ENCODE measurements at places on chromosomes 4 and X.
A peak's percentile ranks its signal among the peaks of the same experiment; 100 is the strongest.

GRCh38 chr4:17765514-17766286 is 15.7 kb downstream of the FAM184B start:
- no peak for DNase-seq

- no peak for DNase-seq
Observed at GRCh38 chrX:153635788-153636668, 11.0 kb upstream of the DUSP9 start.

- no peak for DNase-seq
Observed at GRCh38 chr4:879729-880077, 52.4 kb downstream of the GAK start.

GRCh38 chrX:109841257-109841656 is 108.2 kb upstream of the ACSL4 start:
- no peak for DNase-seq

DNA sequence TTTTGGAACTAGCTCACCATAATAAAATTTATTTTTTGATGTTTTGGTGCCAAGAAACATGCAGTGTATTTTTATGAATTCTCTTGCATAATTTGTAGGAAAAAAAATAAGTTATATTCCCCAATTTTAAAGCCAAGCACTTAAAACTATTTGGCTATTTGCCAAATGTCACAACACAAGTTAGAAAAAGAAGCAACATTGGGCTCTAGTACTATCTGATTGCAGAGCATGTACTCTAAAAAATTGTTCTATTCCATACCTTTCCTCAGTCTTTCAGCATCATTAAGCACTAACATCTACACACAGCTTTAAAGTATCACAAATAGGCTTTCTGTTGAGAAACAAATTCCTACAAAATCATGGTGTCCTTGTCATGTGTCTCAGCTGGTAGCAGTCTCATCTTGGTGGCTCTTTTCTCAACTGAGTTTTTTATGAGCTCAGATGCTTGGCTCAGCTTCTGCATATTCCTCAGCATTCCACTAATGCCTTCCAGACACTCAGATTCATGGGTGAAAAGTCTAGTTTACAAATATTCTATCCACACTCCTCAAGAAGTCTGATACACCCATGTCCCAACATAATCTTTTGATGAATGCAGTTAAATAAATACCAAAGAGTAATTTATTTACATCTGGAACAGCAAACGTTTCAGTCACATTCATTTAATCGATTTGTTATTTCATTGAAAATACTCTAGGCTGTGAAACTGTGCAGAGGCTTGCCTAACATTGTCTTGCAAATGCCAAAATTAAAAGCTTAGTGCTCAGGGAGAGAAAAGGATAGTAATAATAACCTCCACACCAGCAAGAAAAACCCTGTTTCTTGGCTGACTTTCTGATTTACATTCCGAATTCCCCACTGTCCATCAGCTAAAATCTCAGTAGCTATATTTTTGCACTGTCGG is 2209.9 kb downstream of the PCDH7 start:
- DNase-seq = no peak

DNA sequence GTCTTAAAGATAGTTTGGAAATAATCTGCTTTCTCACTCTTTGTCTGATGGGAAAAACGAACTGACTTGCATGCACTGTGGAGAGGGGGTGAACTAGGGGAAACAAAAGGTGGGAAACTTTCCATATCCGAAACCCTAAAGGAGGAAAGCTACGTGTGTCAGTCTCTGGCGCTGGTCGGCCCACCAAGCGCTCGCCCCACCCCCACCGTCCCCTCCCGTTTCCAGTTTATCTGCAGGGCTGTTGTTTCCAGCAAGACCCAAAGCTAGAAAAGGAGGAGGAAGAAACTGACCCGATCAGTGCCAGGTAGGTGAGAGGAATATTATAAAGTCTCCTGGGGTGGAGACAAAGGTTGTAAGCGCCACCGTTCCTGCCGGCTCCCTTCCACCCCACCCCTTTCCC is 552 bp downstream of the TCEAL9 start:
- no peak for DNase-seq

DNA sequence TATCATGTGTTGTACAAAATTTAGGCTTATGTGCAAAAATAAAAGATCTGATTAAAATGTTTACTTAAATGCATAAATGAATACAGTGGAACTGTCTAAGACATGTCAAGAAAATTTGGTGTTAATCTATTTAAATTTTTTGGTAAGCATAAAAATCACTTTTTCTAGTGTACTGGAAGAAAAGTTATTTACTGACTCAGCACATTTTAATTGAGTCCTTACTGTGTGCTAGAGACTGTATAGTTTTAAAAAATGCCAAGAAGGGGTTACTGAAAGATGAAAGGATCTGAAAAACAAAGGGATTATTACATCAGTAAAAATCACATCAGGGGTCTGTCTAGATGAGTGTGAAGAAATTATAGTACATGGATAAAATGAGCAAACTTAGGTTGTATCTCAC is 60.6 kb downstream of the RAPGEF2 start:
- DNase-seq = no peak

DNA sequence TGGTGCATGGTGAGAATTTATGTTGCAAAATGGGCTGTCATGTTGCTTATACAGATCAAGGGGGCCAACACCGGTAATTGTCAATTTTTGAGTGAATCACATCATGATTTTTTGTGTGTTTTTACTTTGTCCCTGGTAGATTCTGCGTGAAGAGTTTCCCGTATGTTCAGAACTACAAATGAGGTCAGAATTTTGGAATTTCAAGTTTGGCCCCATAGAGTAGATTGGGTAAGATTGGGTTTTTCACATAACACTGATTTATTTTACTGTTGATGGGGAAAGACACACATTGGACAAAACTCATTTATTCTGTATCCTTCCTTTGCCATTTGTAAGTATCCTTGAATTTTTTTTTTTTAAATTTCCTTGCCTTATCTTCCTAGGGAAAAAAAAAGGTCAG is 158.5 kb upstream of the MXRA5 start:
- DNase-seq = no peak

- DNase-seq = no peak
Observed at GRCh38 chr4:17567271-17567670, 9.7 kb upstream of the LAP3 start.

DNA sequence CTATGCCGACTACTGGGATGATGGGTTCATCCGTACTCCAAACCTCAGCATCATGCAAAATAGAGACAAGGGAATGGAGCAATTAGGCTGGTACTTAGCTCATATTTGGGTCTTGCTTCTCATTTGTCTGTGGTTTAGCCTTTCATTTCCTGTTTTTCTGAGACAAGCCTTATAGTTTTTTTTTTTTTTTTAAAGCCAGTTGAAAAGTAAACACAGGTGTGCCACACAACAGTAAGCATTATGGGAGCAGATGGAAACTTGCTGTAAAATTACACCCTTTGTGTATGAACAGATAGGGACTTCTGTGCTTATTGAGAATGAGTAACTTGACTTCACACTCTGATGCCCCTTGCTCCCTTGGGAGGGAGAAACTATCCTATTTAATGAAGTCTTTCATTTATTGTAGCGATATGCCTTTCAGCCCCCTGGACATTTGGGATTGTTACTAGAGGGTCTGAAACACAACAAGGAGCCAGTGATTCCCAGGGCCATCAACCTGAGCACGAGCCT is 13.7 kb downstream of the RASSF6 start:
- no peak for DNase-seq

DNA sequence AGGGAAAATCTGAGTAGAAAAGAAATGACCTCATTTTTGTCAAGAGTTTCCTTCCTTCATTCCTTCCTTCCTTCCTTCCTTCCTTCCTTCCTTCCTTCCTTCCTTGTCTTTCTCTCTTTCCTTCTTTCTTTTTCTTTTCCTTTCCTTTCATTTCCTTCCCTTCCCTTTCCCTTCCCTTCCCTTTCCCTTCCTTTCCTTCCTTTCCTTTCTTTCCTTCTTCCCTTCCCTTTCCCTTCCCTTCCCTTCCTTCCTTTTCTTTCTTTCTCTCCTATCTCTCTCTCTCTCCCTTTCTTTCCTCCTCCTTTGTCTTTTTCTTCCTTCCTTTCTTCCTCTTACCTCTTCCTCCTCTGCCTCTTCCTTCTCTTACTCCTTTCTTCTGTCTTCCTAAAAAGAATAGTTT is 347.6 kb downstream of the FAM47A start:
- no peak for DNase-seq

- no peak for DNase-seq
Observed at GRCh38 chr4:37244583-37245390, at the start of gene NWD2. Gene NWD2 (plus strand): TSS chr4:37244743. CDS start chr4:37245068, 325 bp downstream.

GRCh38 chrX:107678957-107679740 is 50.8 kb downstream of the PRPS1 start:
- peak; percentile 42 for DNase-seq

GRCh38 chr4:67624939-67625338 is 66.4 kb downstream of the STAP1 start:
- DNase-seq = no peak

GRCh38 chr4:64062991-64063390 is 346.3 kb downstream of the TECRL start:
- DNase-seq = no peak

GRCh38 chr4:80539190-80539589 is 203.7 kb downstream of the CFAP299 start:
- DNase-seq = no peak

DNA sequence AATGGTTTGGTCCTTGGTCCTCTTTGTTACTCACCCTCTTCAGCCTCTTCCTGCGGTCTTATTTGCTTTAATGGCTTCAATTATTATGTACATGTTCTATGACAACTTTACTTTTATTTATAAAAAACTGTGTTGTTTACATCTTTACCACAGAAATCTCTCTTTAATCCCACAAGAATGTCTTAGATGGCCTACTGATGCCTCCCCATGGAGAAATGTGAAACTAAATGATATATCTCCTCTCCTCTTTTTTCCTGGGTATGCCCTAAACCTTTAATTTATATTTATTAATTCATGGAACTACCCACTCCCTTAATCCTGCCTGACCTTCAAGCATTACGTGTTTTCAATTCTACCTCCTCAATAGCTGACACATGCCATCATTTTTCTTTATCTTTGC is 573.2 kb downstream of the CENPC start:
- no peak for DNase-seq

- DNase-seq = no peak
Observed at GRCh38 chr4:39855909-39856512, 121.7 kb downstream of the PDS5A start.

GRCh38 chr4:6115342-6115741 is 85.0 kb downstream of the JAKMIP1 start:
- DNase-seq = no peak

GRCh38 chrX:153509592-153509991 is 7.8 kb upstream of the ATP2B3 start:
- no peak for DNase-seq

DNA sequence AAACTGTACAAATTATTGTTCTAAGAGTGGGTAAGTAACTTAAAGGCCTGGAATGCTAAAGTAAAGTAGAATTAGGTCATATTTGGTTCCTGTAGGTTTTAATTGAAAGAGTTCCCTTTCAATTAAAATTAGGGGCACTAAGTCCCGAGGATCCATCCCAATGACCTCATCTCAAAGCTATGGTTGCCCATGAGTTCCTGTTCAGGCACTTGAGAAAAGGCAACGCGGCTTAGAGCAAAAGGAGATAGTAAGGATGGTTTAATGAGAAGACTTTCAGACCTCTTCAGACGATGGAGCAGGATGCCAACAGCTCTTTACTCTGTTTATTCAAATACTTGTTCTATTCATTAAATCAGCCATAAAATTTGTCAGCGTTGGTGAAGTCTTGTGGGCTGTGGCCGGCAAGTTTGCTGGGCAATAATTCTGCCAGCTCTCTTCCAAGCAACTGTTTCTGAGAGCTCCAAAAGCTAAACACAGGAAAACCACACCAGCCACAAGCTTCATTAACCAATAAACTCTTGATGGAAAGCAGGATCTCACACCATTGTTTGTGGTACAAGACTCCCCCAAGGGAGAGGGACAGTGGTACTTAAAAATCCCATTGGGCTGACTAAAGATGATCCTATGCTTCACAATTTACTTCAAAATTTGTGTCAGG is 167.4 kb downstream of the COL4A6 start:
- DNase-seq = no peak

GRCh38 chr4:164109503-164109902 is 615.0 kb downstream of the TMA16 start:
- DNase-seq = no peak

GRCh38 chr4:95838192-95838591 is 1.7 kb upstream of the PDHA2 start:
- no peak for DNase-seq

GRCh38 chr4:173214231-173214630 is 45.6 kb downstream of the GALNT7 start:
- no peak for DNase-seq

DNA sequence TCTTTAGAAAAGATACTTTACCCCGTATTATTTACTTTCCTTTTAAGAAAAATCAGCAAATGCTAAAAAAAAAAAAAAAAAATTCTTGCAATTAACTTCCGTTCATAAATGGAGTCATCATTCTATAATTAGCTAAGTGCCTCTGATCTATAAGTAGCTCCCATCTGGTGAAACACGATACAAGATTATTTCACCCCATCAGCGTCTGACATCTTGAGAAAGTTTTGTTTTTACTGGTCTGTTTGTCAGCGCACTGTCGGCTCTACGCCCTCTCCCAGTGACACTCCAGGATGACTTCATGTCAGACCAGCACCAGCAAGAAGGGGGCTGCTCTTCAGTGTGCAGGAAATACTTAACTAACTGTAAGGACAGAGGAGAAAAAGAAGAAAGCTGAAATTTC is 108.3 kb downstream of the AFAP1 start:
- no peak for DNase-seq

DNA sequence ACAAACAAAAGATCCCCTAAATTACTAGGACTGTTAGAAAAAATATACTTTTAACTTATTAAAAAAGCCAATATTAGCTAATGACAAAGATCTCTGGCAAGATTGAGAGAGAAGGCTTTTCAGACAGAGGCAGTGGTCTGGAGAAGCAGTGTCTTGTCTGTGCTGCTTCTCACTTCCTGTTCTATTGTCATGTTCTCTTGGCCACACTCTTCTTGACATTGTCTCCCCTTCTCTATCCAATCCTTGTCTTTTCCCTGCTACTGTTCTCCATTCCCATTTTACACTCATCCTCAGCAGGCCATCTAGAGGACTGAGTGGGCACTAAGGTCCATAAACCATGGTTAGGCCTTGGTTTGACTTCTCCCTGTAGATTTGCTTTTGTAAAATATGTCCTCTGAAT is 14.0 kb upstream of the TAPT1 start:
- DNase-seq = no peak

DNA sequence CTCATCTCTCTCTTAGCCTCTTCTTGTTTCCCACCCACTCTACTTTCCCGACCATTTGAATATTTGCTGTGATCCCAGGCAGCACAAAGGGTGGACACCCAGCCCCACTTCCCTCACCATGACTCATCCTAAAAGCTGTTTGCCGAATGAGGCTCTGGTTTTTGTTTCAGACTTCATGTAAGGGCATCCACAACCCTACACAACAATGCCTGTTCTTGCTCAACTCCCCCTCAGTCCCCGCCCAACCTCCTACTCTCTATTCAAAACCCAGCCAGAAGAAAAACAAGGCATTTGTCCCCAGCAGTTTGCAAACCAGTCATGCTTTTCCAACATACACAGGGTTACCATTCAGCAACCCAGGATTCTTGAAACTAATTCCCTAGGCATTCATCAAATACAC is 516.5 kb upstream of the CNKSR2 start:
- DNase-seq = no peak

Measured in activated T-helper 1 cell treated with anti-CD3 and anti-CD28 coated beads, Interleukin-2, amount 50 U/mL, for 16 hours (primary cell).